ENCODE measurements at places on chromosomes 4 and X.
A peak's percentile ranks its signal among the peaks of the same experiment; 100 is the strongest.

- DNase-seq: no peak
Observed at GRCh38 chr4:20376070-20376469, 124.4 kb downstream of the SLIT2 start.

DNA sequence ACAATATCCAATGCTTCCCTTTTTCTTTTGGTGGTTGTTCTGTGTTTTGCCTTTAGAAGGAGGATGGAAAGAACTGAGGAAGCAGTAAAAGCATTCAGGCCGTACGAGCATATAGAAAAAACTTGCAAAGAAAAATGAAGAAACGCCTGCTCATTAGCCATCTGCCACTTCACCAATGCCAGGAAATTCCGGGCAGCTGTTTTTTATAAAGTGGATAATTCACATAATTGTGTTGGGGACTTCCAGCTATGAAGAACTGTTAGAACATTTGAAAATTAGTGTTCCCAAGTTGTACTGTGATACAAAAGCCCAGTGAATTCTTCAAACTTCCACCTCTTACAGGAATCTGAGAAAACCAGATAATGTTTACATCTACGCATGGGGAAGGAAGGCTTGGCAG lies 11.7 kb downstream of the RELL1 start:
- no peak for DNase-seq

DNA sequence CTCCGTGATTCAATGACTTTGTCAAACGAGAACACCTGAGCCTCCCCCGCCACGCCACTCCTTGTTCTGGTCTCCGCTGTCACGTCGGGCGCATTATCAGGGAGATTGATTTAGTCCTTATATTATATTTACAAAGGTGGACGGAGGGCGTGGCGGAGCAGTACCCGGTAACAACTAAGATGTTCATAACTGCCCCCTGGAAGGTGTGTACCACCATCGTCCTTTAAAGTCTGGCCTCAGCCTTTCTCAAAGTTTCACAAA lies 284.2 kb downstream of the PACRGL start:
- no peak for DNase-seq

DNA sequence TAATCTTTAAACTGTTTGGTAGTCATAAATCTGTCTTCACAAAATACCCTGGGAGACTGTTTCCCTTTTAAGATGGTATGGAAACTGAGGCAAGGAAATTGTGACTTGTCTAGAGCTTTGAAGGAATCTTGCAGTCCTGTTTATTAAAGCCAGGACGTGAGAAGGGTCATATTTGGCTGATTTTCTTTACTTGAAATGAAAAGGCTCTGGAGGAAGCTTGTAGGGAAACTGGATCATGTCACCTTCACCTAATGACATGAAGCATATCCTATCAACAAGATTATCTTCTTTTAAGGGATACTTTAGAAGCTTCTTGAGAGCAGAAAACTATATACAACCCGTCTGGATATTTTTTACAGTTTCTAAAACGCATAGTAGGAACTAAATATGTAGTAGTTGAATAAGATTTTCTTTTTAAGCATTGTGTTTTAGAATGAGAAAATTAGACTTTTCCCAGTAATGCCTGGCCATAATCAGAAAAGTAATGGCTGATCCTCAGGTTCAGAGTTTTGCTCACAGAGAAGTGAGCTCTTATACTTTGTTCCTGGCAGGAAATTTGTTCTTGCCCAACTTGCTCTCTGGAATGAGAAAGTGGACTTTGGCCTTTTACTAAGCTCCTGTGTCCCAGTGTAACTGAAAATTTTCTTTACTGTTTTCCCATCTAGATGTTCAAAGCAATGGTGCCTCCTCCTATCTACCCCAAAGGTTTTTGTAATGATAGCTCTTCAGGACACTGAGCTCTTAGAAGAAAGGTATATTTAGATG lies 136.8 kb upstream of the AFF2 start:
- DNase-seq: no peak

DNA sequence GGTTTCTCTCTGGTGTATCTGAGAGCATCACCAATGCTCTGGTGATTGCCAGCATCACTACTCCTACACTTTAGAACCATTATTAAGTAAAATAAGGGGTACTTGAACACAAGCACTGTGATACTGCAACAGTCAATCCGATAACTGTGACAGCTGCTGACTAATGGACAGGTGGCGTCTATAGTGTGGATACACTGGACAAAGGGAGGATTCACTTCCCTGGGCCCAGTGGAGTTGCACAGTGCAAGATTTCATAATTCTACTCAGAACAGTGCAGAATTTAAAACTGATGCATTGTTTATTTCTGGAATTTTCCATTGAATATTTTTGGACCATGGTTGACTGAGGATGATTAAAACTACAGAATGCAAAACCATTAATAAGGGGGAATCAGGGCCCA lies 97.8 kb downstream of the SHROOM3 start:
- DNase-seq: no peak

DNA sequence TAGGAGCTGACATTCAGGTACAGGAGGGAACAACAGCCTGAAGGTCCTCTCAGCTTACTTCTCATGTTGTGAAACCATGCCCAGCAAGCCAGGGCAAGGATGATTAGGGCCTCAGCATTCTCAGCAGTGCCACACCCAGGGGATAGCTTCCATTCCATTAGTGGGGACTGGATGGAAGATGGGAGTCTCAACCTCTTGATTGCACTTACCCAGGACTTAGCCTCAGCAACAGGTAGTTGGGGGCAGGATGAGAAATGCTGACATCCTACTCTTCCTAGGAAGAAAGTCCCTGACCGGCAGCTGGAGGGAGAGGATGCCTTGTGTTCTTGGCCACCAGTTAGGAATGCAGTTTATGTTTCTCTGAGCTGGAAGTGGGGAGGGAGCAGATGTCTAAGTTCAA lies 8.8 kb upstream of the BEX3 start:
- DNase-seq: peak; percentile 49

GRCh38 chr4:46254788-46255187 lies 130.9 kb upstream of the GABRG1 start:
- no peak for DNase-seq

- peak; percentile 54 for DNase-seq
Observed at GRCh38 chr4:88006956-88007303, 505 bp upstream of the PKD2 start.

- DNase-seq: no peak
Observed at GRCh38 chr4:17688011-17688441, 73.6 kb downstream of the MED28 start.

GRCh38 chr4:1554876-1555265 lies 129.2 kb downstream of the FAM53A start:
- no peak for DNase-seq

DNA sequence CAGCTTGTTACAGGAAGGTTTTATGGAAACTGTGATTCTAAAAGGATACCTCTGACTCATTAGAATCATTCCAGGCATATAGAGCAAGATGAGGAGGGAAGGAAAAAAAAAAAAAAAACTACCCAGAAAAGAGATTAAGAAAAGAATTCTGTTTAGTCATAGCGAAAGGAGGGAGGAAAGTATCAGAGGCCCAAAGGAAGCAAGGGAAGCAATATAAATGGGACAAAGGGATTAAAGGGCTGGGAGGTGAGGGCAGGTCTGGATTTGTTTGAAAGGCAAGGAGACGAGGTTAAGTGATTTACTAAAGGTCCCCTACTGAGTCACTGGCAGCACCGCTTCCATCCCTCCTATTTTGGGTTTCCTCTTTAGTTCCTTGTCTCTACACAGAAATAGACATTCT lies 88.6 kb upstream of the IL1RAPL1 start:
- DNase-seq: no peak

DNA sequence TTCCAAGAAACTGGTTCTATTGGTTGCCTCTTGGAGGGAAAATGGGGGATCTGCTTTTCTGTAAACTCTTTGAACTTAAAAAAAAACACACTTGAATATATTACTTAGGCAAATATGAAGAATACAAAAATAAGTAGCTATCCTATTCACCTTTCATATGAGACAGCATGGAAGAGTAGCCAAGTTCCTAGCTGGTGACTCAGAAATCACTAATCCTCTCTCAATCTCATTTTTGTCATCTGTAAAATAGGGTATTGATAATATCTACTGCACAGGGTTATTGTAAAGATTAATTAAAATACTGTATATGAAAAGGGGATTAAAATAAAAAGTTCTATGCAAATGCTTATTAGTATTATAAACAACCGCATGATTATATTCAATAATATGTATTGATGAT lies 12.7 kb downstream of the MGARP start:
- DNase-seq: no peak

Measured in EL (cell line).